Pancreas (tissue), 10 donors: ENCODE measurements at places on chromosomes 12 and 14. TPM values are rescaled to one million over a fixed set of nuclear protein-coding genes. Genes with fewer than 3 reads are reported as not detected.

RASSF8 gene
- 6.3 TPM for total RNA-seq

DNA sequence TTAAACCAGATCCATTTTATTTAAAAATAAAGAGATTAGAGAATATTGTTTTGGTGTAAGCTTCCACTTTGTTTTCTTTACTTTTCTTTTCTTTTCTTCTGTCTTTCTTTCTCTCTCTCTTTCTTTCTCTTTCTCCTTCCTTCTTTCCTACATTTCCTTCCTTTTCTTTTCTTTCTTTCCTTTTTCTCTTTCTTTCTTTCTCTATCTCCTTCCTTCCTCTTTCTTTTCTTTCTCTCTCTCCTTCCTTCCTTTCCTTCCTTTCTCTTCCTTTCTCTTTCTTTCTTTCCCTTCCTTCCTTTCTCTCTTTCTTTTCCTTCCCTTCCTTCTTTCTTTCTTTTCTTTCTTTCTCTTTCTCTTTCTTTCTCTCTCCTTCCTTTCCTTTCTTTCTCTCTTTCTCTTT, 100.8 kb downstream of the TMTC3 start:
- no peak for DNase-seq

GRCh38 chr12:2320841-2321240, 268.1 kb downstream of the CACNA1C start:
- no peak for DNase-seq

DNA sequence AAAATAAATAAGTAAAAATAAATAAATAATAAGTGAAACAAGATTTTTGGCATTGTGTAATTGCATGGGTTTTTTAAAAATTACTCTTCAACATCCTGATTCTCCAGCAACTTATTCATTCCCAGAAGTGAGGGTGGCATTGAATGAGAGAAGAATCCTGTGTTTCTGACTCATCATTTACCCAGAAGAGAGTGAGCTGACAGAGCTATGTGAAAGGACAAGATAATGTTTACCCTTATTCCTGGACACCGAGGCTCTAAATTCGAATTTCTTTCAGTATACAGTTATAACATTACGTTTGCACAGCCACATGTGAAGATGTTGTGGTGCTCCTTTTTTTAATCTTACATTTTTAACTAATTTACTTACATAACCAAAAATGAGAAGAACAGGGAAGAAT, 36.4 kb downstream of the BBS10 start:
- DNase-seq = no peak
